Activated CD8-positive, alpha-beta T cell treated with anti-CD3 and anti-CD28 coated beads for 36 hours (primary cell): ENCODE measurements at places on chromosomes 6 and 20. TPM values are rescaled to one million over a fixed set of nuclear protein-coding genes. Genes with fewer than 3 reads are reported as not detected.

EFCAB8 gene
- 0.92 TPM for total RNA-seq

C6orf15 gene
- not detected for total RNA-seq

DEFB114 gene
- not detected for total RNA-seq

DEFB132 gene
- not detected for total RNA-seq

IER3 gene
- 386 TPM for total RNA-seq

TRIM10 gene
- not detected for total RNA-seq

SSR1 gene
- total RNA-seq = 124 TPM

BPIFA3 gene
- not detected for total RNA-seq

PPP1R10 gene
- 59.0 TPM for total RNA-seq

ZBTB12 gene
- 2.1 TPM for total RNA-seq

ANGPT4 gene
- total RNA-seq = not detected
